ENCODE measurements at places on chromosomes 5 and 9. TPM values are rescaled to one million over a fixed set of nuclear protein-coding genes. Genes with fewer than 3 reads are reported as not detected.

Gene SAXO1
- total RNA-seq = under 0.01 TPM

Gene PRRC2B
- 184 TPM for total RNA-seq

Gene SLC6A19
- not detected for total RNA-seq

Gene TCF7
- total RNA-seq = 7.4 TPM

Gene GTF3C5
- 46.9 TPM for total RNA-seq

Gene RPL37
- 115 TPM for total RNA-seq

Gene INIP
- 17.0 TPM for total RNA-seq

Gene OLFML2A
- 35.6 TPM for total RNA-seq

Gene ADAMTS16
- 0.29 TPM for total RNA-seq

Gene ANGPTL2
- total RNA-seq = 6.7 TPM

Gene GBA2
- total RNA-seq = 71.9 TPM

Gene PGGT1B
- total RNA-seq = 22.0 TPM

Gene ROPN1L
- total RNA-seq = 10.4 TPM

Gene ATP10B
- total RNA-seq = under 0.01 TPM

Gene CCNO
- total RNA-seq = 2.4 TPM
